Naive thymus-derived CD4-positive, alpha-beta T cell (primary cell): ENCODE measurements at places on chromosomes 5 and 9. TPM values are rescaled to one million over a fixed set of nuclear protein-coding genes. Genes with fewer than 3 reads are reported as not detected.

DNA sequence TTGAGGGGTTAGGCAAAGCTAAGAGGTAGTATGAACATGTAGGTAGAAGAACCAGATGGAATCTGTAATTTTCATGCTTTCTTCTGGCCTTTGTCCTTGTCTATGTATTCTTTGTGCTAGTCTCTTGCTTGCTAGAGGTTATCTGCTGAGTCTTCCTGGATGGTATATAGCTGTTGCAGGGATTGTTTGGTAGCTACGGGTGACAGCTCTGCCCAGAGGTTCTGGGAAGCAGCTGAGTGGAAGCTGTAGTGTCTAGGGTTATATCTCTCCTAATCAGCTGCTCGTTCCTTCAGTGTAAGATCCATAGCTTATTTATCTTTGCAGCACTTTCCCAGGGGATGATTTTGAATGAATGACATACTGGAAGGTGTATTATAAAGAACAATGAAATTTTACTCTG lies 100.3 kb downstream of the ATG10 start:
- no peak for DNase-seq
- no peak overlapping the region for H3K4me3 ChIP-seq
- no peak overlapping the region for H3K27ac ChIP-seq
- H3K4me1 ChIP-seq = peaks cover 3% of the 10 kb centered on the region
- H3K36me3 ChIP-seq = no peaks in the 10 kb centered on the region

- no peaks in the 10 kb centered on the region for H3K4me1 ChIP-seq
- DNase-seq = no peak
- no peak overlapping the region for H3K4me3 ChIP-seq
These were observed 280.4 kb downstream of the ZSWIM6 start for GRCh38 chr5:61612431-61612830.

GRCh38 chr9:120559546-120559945 lies 20.4 kb downstream of the CDK5RAP2 start:
- no peak overlapping the region for H3K4me3 ChIP-seq
- H3K36me3 ChIP-seq = peaks cover 69% of the 10 kb centered on the region
- DNase-seq = no peak

DNA sequence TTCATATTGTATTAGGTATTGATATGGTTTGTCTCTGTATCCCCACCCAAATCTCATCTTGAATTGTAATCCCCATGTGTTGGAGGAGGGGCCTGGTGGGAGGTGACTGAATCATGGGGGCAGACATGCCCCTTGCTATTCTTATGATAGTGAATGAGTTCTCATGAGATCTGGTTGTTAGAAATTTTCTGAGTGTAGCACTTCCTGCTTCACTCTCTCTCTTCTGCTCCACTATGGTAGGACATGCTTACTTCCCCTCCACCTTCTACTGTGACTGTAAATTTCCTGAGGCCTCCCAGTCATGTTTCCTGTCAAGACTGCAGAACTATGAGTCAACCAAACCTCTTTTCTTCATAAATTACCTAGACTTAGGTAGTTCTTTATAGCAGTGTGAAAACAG lies 187.4 kb upstream of the SLC24A2 start:
- H3K36me3 ChIP-seq = no peaks in the 10 kb centered on the region
- no peak overlapping the region for H3K27ac ChIP-seq
- no peaks in the 10 kb centered on the region for H3K4me1 ChIP-seq
- H3K27me3 ChIP-seq = no peaks in the 10 kb centered on the region
- DNase-seq = peak; percentile 30
- no peak overlapping the region for H3K4me3 ChIP-seq

DNA sequence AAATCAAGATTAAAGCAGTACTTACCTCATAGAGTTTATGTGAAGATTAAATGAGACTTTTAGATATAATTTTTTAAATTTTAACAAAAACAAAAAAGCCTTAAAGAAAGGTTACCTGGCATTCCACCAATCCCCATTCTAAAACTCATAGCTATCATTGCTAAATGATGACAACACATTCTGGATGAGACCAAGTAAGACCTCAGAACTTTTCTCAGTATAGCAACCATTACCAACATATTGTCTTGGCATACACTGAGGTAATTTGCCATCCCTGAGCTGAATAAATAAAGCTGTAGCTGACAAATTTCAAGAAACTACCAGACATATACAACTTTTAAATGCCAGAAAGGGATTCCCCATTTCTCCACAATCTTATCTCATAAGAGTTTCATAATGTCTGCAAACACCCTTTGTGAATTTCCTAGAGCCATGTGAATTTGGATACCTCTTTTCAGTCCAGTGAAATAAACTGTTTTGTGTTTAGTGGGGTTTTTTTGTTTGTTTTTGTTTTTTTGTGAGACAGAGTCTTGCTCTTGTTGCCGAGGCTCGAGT lies 29.5 kb downstream of the RANBP3L start:
- no peaks in the 10 kb centered on the region for H3K36me3 ChIP-seq
- DNase-seq = no peak
- H3K4me1 ChIP-seq = no peaks in the 10 kb centered on the region
- no peak overlapping the region for H3K4me3 ChIP-seq
- H3K27me3 ChIP-seq = peaks cover 3% of the 10 kb centered on the region
- H3K27ac ChIP-seq = no peak overlapping the region

DNA sequence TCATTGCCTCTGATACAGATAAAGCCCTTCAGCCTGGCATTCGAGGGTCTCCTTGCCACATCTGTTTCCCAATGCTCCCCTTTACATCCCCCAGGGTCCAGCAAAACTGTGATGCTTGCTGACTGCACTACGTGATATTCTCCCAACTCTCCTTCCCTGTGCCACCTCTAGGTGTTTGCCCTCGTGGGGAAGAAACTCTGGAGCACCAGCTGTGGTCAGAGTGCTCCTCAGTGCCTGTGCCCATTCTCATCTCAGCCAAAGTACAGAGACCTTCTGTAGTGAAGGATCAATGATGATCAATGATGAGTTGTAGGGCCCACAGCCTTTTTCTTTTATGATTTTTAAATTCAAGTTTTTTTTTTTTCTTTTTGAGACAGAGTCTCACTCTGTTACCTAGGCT lies 40.3 kb upstream of the MELK start:
- H3K4me1 ChIP-seq = no peaks in the 10 kb centered on the region
- H3K27me3 ChIP-seq = no peaks in the 10 kb centered on the region
- H3K36me3 ChIP-seq = no peaks in the 10 kb centered on the region
- H3K4me3 ChIP-seq = no peak overlapping the region
- DNase-seq = no peak

GRCh38 chr5:178223828-178224335 lies 8.7 kb downstream of the PHYKPL start:
- no peaks in the 10 kb centered on the region for H3K4me1 ChIP-seq
- H3K27ac ChIP-seq = no peak overlapping the region
- DNase-seq = no peak
- H3K27me3 ChIP-seq = no peaks in the 10 kb centered on the region
- H3K36me3 ChIP-seq = no peaks in the 10 kb centered on the region

GRCh38 chr9:97545486-97545885 lies 44.0 kb downstream of the TMOD1 start:
- H3K4me3 ChIP-seq = no peak overlapping the region
- no peak overlapping the region for H3K27ac ChIP-seq

TMEM267 gene
- total RNA-seq = 16.2 TPM

- peaks cover 14% of the 10 kb centered on the region for H3K36me3 ChIP-seq
- no peak overlapping the region for H3K4me3 ChIP-seq
- H3K27me3 ChIP-seq = no peaks in the 10 kb centered on the region
- no peak overlapping the region for H3K27ac ChIP-seq
- H3K4me1 ChIP-seq = peaks cover 21% of the 10 kb centered on the region
- no peak for DNase-seq
These were observed 268.8 kb downstream of the MLLT3 start for GRCh38 chr9:20353524-20353923.

DNA sequence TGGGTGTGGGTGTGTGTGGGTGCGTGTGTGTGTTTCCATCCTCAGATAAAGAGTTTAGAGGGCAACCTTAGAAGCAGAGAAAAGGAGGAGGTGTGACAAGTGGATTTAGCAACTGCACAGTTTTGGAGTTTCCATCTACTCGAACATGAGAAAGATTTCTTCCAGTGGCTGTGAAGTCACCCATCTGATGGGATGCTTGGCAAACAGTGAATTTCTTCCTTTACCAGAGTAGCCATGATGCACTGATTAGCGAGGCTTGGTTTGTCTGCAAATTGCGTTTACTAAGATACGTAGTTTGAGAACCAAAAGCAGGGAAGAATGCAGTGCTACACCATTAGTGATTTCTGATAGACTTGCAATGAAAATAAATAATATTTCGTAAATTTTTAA lies 791 bp upstream of the STARD4 start:
- peak overlapping the region; percentile 73 for H3K27ac ChIP-seq
- H3K4me3 ChIP-seq = peak overlapping the region; percentile 81
- no peaks in the 10 kb centered on the region for H3K27me3 ChIP-seq
- no peak for DNase-seq

DNA sequence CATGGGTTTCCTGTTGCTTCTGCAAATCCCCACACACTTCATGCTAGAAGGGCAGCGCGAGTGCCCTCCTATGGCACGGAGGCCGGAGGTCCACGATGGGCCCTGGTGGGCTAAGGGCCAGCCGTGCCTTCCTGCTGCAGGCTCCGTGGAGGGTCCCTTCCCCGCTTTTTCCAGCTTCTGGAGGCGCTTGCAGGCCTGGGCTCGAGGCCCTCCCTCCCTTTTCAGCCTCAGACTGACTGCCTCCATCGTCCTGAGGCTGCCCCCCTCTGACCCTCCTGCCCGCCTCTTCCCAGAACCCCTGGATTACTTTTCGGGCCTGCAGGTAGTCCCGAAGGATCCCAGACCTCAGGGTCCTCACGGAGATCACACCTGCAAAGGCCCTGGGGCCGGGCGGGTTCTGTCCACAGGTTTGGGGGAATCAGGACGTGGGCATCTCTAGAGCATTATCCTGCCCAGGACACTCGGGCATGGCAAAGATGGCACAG lies 3.2 kb upstream of the TERT start:
- DNase-seq = no peak
- no peaks in the 10 kb centered on the region for H3K27me3 ChIP-seq
- no peak overlapping the region for H3K27ac ChIP-seq
- H3K4me3 ChIP-seq = no peak overlapping the region

- H3K36me3 ChIP-seq = no peaks in the 10 kb centered on the region
- H3K4me3 ChIP-seq = no peak overlapping the region
- H3K4me1 ChIP-seq = no peaks in the 10 kb centered on the region
- no peaks in the 10 kb centered on the region for H3K27me3 ChIP-seq
These were observed 104.2 kb upstream of the HMHB1 start for GRCh38 chr5:143707806-143708205.

- no peaks in the 10 kb centered on the region for H3K36me3 ChIP-seq
- H3K27me3 ChIP-seq = no peaks in the 10 kb centered on the region
- no peak for DNase-seq
- no peak overlapping the region for H3K27ac ChIP-seq
These were observed 29.0 kb downstream of the TAS2R1 start for GRCh38 chr5:9601055-9601739.

FRMPD1 gene
- not detected for total RNA-seq

NRARP gene
- total RNA-seq = 1.7 TPM

- DNase-seq = no peak
- no peaks in the 10 kb centered on the region for H3K36me3 ChIP-seq
- H3K4me1 ChIP-seq = no peaks in the 10 kb centered on the region
- no peak overlapping the region for H3K27ac ChIP-seq
These were observed 702.1 kb downstream of the SEMA5A start for GRCh38 chr5:8843771-8844170.

- H3K27ac ChIP-seq = no peak overlapping the region
- H3K36me3 ChIP-seq = no peaks in the 10 kb centered on the region
- H3K27me3 ChIP-seq = no peaks in the 10 kb centered on the region
These were observed 302.6 kb upstream of the TAS2R1 start for GRCh38 chr5:9932770-9933169.

DNA sequence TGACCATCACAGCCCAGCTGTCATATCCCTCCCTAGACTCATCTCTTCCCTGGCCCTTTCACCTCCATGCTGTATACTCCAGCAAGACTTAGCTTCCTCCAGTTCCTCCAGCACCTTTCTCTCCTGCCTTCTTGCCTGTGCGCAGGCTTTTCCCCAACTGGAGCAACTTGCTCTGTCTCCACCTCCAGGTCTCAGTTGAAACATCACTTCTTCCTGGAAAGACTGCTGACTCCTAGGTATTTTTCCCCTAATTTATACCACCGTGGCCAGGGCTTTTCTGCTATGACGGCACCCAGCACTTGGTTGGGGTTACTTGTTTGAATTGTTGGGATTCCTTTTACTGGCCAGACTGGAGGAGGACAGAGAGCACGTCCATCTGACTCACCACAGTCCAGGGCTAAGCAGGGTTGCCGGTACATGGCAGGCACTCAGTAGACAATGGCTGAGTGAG lies 67.5 kb downstream of the KCNIP1 start:
- no peak for DNase-seq
- no peak overlapping the region for H3K27ac ChIP-seq

GRCh38 chr9:132267660-132268059 lies 87.1 kb downstream of the SETX start:
- no peak for DNase-seq
- no peaks in the 10 kb centered on the region for H3K27me3 ChIP-seq
- no peak overlapping the region for H3K27ac ChIP-seq
- peaks cover 78% of the 10 kb centered on the region for H3K36me3 ChIP-seq
- no peaks in the 10 kb centered on the region for H3K4me1 ChIP-seq
- H3K4me3 ChIP-seq = no peak overlapping the region

- no peak overlapping the region for H3K4me3 ChIP-seq
- H3K27me3 ChIP-seq = no peaks in the 10 kb centered on the region
- no peaks in the 10 kb centered on the region for H3K4me1 ChIP-seq
- no peak for DNase-seq
- H3K27ac ChIP-seq = no peak overlapping the region
These were observed 61.8 kb downstream of the ABCA1 start for GRCh38 chr9:104866191-104866590.

GRCh38 chr9:76400534-76401096 lies 6.4 kb upstream of the RFK start:
- H3K27ac ChIP-seq = no peak overlapping the region
- H3K4me3 ChIP-seq = no peak overlapping the region
- H3K27me3 ChIP-seq = no peaks in the 10 kb centered on the region
- no peak for DNase-seq
- no peaks in the 10 kb centered on the region for H3K36me3 ChIP-seq

GLDC gene
- 2.0 TPM for total RNA-seq

PCDHGA7 gene
- 0.16 TPM for total RNA-seq

FBP2 gene
- total RNA-seq = not detected in 2 replicates

ABITRAM gene
- 10.1 and 10.4 TPM in 2 replicates for total RNA-seq

DNA sequence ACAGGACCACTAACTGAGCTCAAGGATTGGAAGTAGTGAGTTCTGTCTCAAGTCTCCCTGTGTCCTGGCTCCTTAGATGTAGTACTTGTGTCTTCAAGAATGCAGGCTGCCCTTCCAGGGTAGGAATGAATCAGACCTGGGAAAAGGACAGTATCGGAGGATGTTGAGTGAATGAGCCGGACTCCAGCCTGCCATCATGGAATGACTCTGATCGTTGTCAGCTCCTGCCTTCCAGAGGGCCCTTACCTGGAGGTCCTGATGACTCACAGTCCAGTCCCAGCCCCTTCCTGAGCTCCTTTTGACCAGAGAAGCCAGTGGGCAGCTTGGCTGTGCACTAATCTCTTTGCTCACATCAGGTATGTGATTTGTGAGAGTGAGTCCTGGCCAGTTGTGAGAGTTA lies 161.1 kb downstream of the TRPM6 start:
- H3K4me1 ChIP-seq = no peaks in the 10 kb centered on the region
- no peak for DNase-seq
- no peak overlapping the region for H3K27ac ChIP-seq

POLE3 gene
- total RNA-seq = 64.7 TPM

GRCh38 chr5:67896311-67896929 lies 319.1 kb upstream of the PIK3R1 start:
- no peak overlapping the region for H3K27ac ChIP-seq
- no peak for DNase-seq
